Effector CD4-positive, alpha-beta T cell (primary cell): ENCODE measurements at places on chromosomes 1 and 21.

- no peak for DNase-seq
Observed at GRCh38 chr1:78497201-78497600, 6.4 kb downstream of the PTGFR start.

DNA sequence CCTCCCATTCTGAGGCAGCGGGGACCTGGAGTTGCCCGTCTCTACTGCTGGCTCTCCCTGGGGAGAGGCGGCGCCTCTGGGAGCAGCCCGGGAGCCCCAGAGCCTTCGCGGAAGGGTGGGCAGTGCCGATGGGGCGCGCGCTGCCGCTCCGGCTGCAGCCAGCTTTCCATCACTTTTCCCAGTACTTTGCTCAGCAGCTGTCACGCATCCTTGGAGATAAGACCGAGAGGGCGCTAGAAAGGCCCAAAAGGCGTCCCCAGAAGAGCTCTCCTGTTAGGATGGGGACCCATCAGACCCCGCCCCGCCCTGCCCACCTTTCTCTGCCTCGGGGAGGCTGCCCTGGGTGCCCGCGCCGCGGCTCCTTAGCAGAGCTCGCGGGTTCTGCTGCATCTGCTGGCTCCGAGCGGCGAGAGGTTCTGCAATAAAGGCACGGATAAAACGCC, 534 bp downstream of the KCNH1 start:
- DNase-seq, result peak; percentile 5

DNA sequence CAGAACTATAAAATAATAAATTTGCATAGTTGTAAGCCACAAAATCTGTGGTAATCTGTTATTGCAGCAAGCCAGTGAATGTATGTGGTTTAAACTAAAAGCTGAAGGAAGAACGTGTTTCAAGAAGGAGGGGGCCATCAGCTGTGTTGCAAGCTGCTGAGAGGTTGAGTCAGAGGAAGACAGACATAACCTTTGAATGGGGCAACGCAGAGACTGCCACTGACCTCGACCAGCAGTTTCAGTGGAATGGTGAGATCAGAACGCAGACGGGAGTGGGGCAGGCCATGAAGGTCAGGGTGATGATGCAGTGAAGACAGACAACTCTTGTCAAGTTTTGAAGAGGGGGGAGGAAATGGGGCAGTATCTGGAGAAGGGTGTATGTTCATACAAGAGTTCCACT, 23.2 kb upstream of the QSOX1 start:
- DNase-seq, result no peak

GRCh38 chr1:237411621-237412020, 369.6 kb downstream of the RYR2 start:
- DNase-seq, result no peak

- DNase-seq, result no peak
Observed at GRCh38 chr1:33080373-33080772, 580 bp upstream of the AZIN2 start.

DNA sequence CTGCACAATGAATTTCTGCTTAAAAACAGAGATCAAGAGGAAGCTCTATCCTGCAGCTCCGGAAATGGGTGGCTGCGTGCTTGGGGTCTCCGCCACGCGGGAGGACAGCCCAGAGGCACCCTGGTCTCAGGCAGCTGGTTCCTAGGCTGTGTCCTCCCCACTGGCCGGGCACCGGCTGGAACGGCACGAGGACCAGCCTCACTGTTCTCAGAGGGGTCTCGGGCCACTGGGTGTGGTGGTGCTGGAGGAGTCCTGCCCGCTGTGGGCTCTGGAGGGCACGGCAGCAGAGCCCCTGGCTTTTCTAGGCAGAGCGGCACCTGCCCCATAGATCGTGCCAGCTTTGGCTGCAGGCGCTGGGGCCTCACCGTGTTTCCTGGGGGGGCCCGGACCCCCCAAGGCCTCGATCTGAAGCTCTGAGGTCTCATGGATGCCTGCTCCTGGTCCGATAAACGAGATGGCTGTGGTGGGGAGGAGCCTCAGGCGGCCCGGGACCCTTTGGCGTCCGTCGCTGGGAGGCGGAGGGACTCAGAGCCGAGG, 8.2 kb upstream of the RNF223 start:
- DNase-seq, result peak; percentile 1

DNA sequence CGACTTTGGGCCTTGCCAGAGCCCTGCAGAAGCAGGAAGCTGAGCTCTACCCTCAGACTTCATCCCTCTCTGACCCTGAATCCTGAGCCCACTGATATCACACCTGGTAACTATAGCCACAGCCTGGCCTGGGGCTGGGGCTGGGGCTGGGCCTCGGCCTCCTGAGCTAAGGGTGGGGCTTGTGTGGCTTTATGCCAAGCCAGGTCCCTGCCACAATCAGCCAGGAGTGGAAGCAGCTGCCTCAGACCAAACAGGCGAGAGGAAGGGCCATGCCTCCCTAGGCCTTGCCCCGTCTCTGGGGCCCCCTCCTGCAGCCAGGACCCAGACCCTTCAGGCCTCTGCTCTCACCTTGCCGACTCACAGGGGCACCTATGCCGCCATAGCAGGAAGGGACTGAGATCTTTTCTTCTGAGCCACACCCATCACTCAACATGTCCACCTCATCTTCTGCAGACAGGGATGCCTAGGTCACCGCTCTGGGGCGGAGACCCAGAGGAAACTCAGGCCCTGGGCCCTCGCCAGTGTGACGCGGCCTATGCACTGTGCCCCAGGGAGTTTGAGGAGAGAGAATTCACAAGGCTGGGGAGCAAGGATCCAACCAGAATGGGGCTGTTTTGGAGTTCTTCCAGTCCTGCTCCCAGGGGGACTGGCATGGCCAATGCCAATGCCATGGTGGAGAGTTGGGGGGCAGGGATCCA, 5.7 kb downstream of the UBXN11 start:
- no peak for DNase-seq

- no peak for DNase-seq
Observed at GRCh38 chr1:157849229-157849875, 7.7 kb upstream of the CD5L start.

GRCh38 chr1:30420519-30421050, 302.8 kb downstream of the MATN1 start:
- no peak for DNase-seq

GRCh38 chr1:24970399-24970753, 40.3 kb upstream of the RUNX3 start:
- DNase-seq, result no peak

GRCh38 chr1:157137046-157137407, 1.2 kb downstream of the ETV3 start:
- no peak for DNase-seq

GRCh38 chr1:219733511-219734174, 120.7 kb upstream of the ZC3H11B start:
- no peak for DNase-seq

GRCh38 chr1:29753244-29753643, 516.9 kb downstream of the PTPRU start:
- DNase-seq, result no peak

DNA sequence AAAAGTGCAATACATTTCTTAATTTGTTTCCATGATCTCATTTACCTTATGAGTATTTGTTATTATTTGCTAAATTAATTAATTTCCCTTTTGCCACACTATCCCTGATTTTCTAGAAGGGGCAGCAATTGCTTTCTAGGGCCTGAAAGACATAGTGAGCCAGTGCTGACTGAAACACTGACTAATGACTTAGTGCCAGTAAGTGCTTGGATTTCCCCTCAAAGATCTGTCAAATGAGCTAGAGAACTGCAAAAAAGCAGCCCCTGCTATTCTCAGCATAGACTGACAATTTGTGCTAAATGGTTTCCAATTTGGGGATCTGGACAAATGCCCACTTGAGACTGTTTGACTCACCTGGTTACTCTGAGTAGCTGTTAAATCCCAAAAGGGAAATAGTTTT, 35.6 kb upstream of the USH2A start:
- DNase-seq, result no peak

DNA sequence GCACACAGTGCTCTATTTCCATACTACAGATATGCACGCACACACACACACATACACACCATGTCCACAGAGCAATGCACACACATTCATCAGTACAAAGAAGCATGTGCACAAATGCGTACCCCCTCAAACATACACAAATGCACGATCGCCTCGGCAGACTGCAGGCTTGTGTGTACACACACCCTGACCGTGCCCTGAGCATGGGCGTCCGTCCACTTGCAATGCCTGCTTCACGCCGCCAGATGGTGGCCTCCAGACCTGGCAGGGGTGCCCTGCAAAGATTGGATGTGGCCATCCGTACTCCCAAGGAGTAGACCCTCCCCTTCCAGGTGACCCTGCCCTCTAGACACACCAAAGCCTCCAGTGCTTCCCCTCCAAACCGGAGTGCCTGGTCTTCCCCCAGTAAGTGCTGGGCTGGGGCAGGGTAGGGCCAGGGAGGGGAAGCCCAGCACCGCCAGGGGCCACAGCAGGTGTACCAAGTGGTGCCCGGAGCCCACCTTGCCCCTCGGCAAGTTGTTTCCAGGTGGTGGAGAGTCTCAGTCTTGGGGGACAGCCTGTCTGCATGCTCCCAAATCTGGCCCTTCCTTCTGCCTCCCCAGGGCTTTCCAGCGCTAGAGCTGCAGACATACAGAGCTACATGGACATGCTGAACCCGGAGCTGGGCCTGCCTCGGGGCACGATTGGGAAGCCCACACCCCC, 20.6 kb downstream of the ESPN start:
- DNase-seq, result no peak

GRCh38 chr1:11935057-11935412, 518 bp downstream of the PLOD1 start:
- no peak for DNase-seq

DNA sequence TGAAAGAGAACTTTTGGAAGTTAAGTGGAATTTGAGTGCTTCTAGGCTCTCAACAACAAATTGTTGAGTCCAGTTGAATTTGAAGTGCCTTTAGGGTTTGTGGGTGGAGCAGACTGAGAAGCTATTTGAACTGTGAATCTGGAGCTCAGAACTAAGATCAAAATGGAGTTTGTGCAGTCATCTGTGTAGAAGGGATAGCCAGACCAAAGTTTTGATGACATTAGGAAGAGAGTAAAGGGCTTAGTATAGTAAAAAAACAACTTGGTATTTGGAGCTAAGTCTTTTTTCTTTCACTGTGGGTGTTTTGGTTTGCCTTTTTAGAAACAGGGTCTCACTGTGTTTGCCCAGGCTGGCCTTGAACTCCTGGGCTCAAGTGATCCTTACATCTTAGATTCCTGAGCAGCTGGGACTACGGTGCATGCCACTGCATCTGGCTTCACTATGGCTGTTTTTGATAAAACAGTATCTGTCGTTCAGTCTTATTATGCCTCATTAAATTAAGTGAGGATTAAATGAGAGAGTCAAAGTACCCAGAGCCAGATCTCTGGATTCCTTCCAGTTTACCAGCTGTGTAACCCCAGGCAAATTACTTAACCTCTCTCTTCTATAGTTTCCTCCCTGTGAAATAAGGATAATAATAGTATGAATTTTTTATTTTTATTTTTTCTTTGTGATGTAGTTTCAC, 20.0 kb downstream of the HDAC1 start:
- DNase-seq, result no peak

DNA sequence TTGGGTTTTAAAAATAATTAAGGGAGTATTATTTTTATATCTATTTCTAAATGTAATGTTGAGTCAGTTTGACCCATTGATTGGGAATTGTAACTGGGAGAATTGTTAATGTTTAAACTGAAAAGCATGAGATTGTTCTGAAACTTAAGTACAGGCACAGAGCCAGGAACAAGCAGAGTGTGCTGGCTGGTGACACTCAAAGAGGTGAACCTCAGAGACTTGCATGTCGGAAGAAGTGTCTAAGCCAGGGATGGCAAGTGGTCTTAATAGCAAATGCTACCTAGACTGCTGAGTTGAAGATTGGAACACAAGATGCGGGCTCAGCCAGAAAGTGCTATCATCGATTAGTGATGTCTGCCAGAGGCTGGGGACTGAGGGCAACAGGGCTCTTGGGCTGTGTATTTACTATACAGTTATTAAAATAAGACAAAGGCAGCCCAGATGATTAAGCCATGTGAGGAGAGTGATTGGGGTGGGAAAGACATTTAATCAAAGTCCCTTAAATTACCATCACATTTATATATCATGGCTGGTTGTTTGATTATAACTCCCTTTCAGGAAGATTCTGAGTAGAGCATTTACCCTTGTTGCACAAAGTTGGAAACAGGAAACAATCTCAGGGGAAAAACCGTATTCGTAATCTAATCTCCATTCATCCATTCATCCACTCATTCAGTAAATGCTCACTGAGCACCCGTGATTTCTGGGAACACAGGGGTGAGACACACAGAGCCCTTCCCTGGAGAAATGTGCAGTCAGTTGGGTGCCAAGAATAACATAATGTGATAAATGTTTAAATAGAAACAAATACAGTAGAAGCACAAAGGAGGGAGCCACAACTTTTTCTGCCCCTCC, 42.8 kb downstream of the C8A start:
- no peak for DNase-seq

DNA sequence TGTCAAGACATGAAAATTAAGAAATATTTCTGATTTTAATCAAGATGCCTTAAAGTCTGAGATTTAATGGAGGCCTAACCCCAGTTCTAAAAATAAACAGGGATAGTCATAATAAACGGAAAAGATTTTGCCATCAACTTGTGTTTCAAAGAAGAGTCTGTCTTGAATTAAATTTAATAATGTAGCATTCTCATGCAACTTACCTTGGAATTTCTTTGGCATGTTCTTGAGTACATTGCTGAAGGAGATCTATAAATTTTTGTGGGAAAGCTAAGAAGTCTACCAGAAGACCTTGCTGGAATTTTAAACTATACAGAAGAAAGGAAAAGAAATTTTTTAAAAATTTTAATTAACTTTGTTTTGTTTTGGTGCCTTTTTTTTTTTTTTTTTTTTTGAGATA, 10.6 kb downstream of the SASS6 start:
- DNase-seq, result no peak

- DNase-seq, result no peak
Observed at GRCh38 chr1:216788671-216789070, 65.4 kb upstream of the ESRRG start.

DNA sequence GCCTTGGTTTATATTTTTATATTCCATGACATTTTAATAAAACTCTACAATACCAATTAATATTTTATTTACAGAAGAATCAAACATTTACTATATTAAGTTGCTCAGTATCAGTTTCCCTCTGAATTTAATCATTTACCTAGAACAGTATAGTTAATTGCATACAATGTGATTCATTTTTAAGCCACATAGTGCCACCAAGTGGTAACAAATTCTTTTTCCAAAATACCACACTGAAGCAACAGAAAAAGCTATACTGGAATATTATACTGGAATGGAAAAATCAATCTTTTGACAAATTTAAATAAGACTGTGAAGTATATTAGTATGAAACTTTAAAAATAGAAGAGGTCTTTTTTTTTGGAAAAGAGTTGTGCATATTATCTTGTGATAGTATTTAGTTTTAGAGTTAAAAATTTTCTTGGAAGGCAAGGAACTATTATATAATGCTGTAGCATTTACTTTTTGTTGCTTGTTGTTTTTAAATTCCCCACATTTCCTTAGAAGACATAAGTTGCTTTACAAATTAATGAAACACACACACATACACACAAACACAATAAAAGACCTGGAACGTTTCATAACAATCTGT, 57.3 kb downstream of the ZNF644 start:
- no peak for DNase-seq

- no peak for DNase-seq
Observed at GRCh38 chr1:203525685-203526084, 31.7 kb downstream of the OPTC start.

- no peak for DNase-seq
Observed at GRCh38 chr1:17502326-17502778, 37.1 kb upstream of the ARHGEF10L start.

- no peak for DNase-seq
Observed at GRCh38 chr1:217040711-217041455, 317.7 kb upstream of the ESRRG start.

- DNase-seq, result no peak
Observed at GRCh38 chr1:84412316-84412942, 14.1 kb downstream of the DNASE2B start.

- DNase-seq, result no peak
Observed at GRCh38 chr1:64093941-64094340, 109.5 kb upstream of the UBE2U start.

- DNase-seq, result no peak
Observed at GRCh38 chr1:14067711-14068110, 367.7 kb downstream of the PRDM2 start.
